ENCODE measurements at places on chromosomes 6 and 20.

GRCh38 chr6:44594481-44594880, 207.0 kb downstream of the CDC5L start:
- DNase-seq = no peak

DNA sequence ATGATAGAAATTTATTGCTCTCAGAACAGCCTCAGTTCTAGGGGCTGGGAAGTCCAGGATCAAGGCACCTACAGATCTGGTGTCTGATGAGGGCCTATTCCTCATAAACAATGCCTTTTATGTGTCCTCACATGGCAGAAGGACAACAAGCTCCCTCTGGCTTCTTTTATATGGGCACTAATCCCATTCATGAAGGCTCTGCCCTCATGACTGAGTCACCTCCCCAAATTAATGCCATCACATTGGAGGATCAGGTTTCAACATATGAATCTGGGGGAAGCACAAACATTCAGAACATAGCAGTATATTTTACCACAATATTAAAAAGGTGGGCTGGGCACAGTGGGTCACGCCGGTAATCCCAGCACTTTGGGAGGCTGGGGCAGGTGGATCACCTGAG, 58.5 kb upstream of the CCN6 start:
- no peak for DNase-seq

DNA sequence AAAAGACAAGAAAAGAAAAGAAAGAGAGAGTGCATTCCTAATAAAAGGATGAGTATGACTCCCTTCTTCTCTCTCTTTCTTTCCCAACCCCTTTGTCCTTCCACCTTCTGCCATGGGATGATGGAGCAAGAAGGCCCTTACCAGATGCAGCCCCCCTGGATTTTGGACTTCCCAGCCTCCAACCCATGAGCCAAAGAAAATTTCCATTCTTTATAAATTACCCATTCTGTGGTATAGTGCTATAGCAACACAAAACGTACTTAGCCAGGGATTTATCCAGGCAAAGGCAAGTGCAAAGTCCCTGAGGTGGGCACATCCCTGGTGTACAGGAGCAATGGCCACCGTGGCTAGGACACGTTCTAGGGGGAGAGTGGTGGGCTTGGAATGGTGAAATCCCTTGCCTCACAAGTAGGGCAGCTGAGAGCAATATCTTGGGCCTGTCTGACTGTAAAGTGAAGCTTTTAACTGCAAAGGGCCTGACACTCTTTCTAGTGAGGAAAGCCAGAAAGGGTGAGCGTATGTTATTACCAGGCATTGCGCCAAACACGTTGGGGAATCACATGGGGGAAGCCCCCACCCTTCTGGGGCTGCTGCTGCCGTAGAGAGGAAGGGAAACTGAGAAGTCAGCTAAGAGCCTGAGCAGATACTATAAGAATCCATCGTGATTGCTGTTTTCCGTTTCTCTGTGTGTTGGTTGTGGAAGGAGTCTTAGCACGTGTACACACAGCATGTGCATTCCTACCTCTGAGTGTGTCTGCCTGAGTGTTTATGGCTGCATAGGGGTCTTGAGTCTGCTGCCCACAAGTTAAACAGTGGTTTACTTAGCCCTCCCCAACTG, 50.7 kb upstream of the SIRPA start:
- no peak for DNase-seq

DNA sequence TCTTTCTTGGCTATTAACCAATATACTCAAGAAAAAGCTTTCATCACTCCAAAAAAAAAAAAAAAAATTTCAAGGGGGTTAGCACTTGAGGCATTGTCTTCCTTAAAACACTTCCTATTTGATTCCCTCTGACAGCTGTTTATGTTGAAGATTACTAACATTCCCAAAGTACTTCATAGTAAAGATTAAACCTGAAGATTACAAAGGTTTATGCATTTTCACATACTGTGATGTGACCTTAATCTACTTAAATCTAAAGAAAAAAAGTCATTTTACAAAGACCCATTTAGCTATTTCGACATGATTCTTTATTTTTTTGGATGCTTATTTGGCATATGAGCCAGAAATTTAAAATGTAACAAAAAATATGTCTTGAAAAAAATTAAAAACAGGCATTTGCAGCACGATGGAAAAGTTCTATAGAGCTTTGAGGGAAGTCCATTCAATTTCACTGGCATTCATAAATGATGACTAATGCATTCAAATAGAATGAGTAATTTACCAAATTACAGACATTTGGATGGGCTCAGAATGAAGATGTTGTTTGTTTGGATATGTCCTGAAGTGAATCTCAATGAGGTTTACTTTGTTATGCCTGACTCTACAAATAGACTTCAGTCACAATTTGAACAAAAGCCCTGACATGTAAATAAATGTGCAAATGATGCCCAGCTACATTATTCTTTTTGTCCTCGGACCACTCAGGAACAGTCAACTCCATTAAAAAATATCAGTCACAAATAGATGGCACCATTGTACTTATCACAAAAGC, 674.6 kb upstream of the MARCKS start:
- no peak for DNase-seq

DNA sequence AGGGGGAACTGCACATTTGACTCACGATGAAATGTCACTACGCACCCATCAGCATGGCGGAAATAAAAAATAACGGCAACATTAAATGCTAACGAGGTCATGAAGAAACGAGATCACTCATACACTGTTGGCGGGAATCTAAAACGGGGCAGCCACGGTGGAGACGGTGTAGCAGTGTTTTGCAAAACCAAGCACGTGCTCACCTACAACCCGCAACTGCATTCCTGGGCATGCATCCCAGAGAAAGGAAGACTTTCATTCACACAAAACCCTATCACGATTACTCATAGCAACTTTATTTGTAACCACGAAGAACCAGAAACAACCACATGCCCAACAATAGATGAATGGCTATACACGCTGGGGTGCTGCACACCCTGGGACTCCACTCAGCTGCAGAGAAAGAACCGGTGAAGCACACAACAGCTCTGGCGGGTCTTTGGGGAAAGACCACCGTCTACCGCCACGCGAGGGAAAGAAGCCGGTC, 77.0 kb downstream of the YTHDF1 start:
- no peak for DNase-seq

DNA sequence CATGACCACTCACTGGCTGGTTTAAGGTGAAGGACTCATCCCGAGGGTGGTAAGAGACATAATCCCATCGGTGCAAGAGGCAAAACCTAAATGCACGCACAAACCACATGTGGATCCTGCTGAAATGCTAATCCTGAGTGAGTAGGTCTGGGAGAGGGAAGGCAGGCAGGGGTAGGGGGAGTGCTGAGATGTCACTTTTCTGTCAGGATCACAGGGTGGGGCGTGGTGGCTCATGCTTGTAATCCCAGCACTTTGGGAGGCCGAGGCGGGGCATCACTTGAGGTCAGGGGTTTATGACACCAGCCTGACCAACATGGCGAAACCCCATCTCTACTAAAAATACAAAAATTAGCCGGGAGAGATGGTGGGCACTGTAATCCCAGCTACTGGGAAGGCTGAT, 97.7 kb upstream of the SRSF6 start:
- DNase-seq = no peak

GRCh38 chr6:24501914-24502313, 7.1 kb downstream of the ALDH5A1 start:
- DNase-seq = no peak

DNA sequence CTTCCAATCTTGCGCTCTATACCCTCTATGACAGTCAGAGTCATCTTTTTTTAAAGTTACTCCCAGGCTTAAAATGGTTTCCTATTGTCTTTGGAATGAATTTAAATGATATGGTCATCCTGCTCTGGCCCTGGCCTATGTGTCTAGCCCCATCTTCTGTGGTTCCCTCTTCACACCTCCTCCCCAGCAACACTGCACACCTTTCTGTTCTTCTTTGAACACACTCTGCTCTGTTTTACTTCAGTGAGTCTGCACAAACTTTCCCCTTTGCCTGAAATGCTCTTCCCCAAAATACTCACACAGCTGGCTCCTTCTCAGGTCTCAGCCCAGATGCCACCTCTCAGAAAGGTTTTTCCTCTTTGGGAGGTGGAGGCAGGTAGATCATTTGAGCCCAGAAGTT, 132.7 kb downstream of the FYN start:
- no peak for DNase-seq

- DNase-seq = no peak
Measured at GRCh38 chr6:127458817-127459216, 372 bp downstream of the KIAA0408 start.

DNA sequence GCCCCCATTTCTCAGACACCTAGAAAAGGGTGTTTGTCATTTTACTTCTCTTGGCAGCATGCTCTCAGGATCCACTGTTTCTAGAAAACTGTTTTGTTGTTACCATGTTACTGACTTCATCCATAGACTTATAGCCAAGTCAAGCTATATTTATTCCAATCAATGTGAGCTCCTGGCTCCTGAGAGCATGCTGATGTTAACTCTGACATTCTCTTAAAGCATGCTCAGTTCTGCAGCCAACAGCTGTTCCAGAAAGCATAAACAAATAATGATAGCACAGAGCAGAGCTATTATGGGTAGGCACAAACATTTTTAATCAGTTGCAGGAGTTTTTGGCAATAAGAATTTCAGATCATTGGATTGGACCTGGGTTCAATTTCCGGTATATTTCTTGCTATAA, 92.4 kb upstream of the CEP85L start:
- no peak for DNase-seq

DNA sequence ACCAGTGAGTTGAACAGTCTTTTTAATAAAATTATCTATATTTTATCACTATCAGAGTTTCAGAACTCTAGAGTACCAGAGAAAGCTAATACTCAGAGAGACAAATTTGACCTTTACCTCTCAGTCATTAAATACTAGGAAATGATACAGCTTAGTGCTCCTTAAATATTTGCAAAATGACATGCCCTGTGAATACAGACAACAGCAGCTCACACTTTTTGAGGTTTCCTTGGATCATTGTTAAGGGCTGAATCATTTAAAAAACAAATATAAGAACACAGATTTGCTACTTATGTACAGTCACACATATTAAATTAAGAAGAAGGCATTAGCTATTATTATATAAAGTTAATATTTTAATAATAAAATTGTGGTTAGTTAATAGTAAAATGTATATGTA, 1158.7 kb upstream of the EYS start:
- no peak for DNase-seq

DNA sequence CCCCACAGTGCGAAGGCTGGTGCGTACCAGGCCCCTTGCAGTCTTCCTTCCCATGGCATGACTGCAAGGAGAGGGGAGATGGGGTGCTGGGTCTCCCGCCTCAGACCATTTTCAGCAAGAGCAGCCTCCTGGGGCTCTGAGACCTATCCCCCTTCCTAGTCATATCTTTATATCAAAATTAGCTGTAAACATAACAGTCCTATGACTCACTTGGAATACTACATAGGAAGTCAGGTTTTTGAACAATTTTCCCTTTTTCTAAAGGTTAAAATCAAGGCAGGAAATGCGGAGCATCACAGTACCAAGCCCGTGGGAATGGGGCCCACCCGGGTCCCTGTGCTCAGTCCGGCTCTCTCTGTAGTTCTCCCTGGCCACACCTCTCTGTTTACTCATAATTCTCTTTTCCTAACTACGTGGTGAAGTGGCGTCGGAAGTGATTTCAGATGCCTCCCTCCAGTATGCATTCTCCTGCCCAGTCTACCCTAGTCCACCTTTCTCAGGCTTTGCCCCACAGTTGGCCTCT, 109.8 kb upstream of the TMEM170B start:
- no peak for DNase-seq

GRCh38 chr6:67643281-67643680, 991.8 kb upstream of the ADGRB3 start:
- DNase-seq = no peak

GRCh38 chr20:1866834-1867233, 28.4 kb upstream of the SIRPA start:
- no peak for DNase-seq

DNA sequence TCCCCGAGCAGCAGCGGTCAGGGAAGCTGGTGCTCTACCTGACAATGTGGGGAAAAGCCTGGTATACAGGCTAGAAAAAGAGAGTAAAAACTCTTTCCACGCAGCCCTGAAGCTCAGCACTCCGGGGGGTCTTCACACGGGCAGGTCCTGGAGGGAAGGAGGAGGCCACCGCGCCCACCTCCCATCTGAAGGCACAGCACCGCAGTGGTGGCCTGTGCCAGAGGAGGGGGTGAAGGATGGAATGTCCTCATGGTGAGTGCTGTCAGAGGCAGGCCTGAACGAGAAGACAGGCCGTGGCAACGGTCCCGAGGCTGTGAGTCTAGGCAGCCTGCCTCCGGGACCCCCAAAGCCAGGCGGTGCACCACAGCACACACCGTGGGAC, 5.8 kb downstream of the SLC2A4RG start:
- no peak for DNase-seq

GRCh38 chr20:53829724-53830521, 236.3 kb upstream of the ZNF217 start:
- no peak for DNase-seq

Data from CD4-positive, alpha-beta T cell treated with Interleukin-6 at 100 ng/mL for 8 hours (primary cell).